ENCODE measurements at places on chromosomes 4 and X. TPM values are rescaled to one million over a fixed set of nuclear protein-coding genes. Genes with fewer than 3 reads are reported as not detected.

DNA sequence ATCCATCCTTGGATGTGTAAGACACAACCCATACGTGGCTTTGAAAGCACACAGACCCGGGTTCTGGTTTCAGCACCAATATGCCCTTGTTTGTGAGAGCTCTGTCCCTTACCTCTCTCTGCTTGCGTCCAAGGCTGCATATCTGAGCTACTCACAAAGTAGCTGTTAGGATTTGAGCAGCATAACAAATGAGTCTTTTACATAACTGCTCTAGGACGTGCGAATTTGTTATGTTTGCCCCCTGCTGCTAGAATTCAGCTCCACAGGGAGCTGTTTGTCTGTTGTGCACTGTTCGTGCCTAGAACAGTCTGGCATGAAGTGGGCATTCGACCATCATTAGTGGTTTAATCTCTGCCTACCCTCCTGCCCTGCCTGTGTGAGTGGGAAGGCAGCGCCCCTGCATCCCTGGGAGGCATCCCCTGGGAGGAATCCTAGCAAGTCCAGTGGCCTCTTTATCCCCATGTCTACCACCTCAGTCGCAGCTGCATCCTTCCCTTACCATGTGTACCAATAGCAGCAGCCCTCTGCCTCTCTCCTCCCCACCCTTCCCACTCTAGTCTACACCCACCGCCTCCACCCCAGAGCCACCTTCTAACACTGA lies 42.1 kb downstream of the SLC2A9 start:
- no peak for DNase-seq

- DNase-seq: no peak
These were observed 469.1 kb downstream of the GBA3 start for GRCh38 chr4:23161787-23162186.

OCRL gene
- polyA plus RNA-seq: 31.4 TPM

- DNase-seq: no peak
These were observed 48.8 kb upstream of the GRXCR1 start for GRCh38 chr4:42843694-42844093.

DNA sequence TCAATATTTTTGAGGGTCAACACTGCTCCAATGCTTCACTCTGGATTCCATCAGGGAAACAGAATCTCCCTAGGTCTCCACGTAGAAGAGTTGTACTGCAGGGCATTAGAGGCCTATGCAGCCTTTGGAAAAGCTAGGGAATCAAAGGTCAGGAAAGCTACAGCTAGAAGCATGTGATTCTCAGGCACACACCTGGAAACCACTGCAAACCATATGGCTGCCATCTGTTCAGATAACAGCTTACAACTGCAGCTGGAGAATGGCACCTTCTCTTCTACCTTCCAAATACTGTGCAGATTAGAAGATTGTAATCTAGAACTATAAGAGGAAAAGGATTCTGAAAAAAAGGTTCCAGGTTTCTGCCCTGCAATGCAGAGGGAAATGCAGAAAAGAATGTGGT lies 60.6 kb downstream of the BTC start:
- DNase-seq: no peak

SYAP1 gene
- 29.0 TPM for polyA plus RNA-seq

TIGD2 gene
- 10.0 TPM for polyA plus RNA-seq
